Activated CD4-positive, alpha-beta T cell treated with anti-CD3 and anti-CD28 coated beads for 36 hours (primary cell): ENCODE measurements at places on chromosomes 11 and 22.

- H3K4me3 ChIP-seq = no peak within 1 kb of the TSS
- no peaks in the 10 kb centered on the region for H3K4me1 ChIP-seq
- H3K27ac ChIP-seq = no peak within 1 kb of the TSS
- peaks cover 13% of the 10 kb centered on the region for H3K27me3 ChIP-seq
- DNase-seq = no peak
These were observed at the start of gene OR5B12 for GRCh38 chr11:58442136-58442535. OR5B12 (minus strand) TSS chr11:58442236; CDS start chr11:58440151, 2,085 bp downstream.

- H3K27ac ChIP-seq = no peak overlapping the region
- no peaks in the 10 kb centered on the region for H3K4me1 ChIP-seq
- no peak for DNase-seq
- H3K27me3 ChIP-seq = no peaks in the 10 kb centered on the region
These were observed 741.0 kb downstream of the BRD1 start for GRCh38 chr22:49086606-49087157.

- H3K27ac ChIP-seq = no peak overlapping the region
- no peaks in the 10 kb centered on the region for H3K4me1 ChIP-seq
- no peak for DNase-seq
- no peaks in the 10 kb centered on the region for H3K36me3 ChIP-seq
These were observed 209.2 kb upstream of the SEZ6L start for GRCh38 chr22:25959818-25960774.

- DNase-seq = no peak
- H3K27me3 ChIP-seq = no peaks in the 10 kb centered on the region
- peak overlapping the region; percentile 48 for H3K27ac ChIP-seq
- H3K36me3 ChIP-seq = peaks cover 39% of the 10 kb centered on the region
- peaks cover 86% of the 10 kb centered on the region for H3K4me1 ChIP-seq
These were observed 58.1 kb downstream of the MAML2 start for GRCh38 chr11:96284917-96285316.

DNA sequence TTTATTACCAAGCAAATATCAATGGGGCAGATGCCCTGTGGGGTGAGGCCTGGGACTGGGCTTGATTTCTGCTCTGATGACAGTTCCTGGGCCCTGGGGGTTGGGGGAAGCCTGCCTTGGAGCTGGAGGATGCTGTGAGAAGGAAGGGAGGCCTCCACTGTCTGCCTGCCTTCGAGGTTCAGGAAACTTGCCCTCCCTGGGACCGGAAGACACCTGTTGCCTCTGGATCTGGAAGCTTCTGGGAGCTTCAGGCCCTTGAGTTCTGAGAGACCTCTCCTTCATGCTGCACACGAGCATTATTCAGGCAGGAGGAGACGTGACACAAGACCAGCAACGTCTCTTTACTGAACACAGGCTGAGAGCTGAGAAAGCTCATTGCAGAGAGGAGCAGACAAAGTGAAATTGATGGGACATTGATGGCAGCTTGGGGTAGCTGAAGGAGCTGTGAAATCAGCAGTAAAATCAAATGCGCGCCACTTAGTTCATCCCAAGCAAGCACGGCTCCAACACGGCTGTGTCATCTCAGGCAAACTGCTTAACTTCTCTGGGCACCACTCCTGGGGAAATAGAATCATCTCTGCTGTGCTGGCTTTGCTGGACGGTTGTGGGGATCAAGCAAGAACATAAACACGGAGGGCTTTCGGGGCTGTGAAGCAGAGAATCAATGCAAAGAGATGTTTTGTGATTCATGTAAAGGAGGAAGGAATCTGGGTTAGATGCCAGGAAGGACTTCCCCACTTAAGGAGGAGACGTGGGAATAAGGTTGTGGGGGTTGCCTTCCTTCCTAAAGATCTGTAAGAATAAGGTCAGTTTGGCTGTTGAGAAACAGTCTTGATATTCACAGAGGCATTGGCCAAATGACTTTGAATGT lies 64.5 kb downstream of the TP53I11 start:
- H3K4me3 ChIP-seq = no peak overlapping the region
- no peaks in the 10 kb centered on the region for H3K36me3 ChIP-seq
- no peak overlapping the region for H3K27ac ChIP-seq
- H3K27me3 ChIP-seq = no peaks in the 10 kb centered on the region
- H3K4me1 ChIP-seq = no peaks in the 10 kb centered on the region

DNA sequence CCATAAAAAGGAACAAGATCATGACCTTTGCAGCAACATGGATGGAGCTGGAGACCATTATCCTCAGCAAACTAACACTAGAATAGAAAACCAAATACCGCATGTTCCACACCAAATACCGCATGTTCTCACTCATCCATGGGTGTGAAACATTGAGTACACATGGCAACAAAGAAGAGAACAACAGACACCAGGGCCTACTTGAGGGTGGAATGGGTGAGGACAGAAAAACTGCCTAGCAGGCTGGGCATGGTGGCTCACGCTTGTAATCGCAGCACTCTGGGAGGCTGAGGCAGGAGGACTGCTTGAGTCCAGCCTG lies 12.3 kb downstream of the EHD1 start:
- no peak for DNase-seq
- peaks cover 35% of the 10 kb centered on the region for H3K36me3 ChIP-seq
- H3K4me1 ChIP-seq = peaks cover 95% of the 10 kb centered on the region
- peak overlapping the region; percentile 95 for H3K27ac ChIP-seq
